ENCODE measurements at places on chromosomes 6 and 20.

GRCh38 chr6:89547281-89547680 lies 91.3 kb downstream of the LYRM2 start:
- DNase-seq: no peak

DNA sequence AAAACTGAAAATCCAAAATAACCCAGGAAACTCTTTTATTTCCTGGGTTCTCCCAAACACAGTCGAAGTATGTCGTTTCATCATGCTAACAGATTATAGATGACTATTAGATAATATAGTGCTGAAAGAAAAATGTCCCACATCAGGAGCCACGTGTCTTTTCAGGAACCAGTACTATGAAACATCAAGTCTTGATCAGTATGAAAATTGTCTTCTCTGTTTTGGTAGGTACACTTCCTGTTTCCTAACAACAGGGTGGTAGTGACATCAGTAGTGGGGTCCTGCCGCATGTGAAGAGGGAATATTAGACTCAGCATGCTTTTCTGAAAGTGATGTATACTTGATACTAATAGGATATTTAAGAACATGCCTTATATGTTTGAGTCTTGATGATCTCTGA lies 136.7 kb downstream of the HIVEP1 start:
- DNase-seq: no peak

DNA sequence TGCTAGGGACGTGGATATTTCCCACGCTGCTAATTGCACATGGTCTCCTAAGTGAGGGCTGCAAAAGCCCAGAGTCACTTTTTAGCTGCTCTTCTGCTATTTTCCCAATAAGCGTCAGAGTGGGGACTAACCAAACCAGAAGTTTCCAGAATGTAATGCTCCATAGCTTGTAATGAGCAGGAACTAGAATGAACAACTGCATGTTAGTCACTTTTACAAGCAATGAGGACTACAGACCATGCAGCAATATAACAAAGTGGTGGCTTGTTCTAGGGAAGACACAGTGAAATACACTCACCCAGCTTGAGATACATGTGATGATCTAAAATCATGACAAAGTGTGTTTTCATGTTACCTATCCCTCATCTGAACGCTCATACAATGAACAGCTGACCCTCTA lies 314.1 kb upstream of the SGK1 start:
- DNase-seq: no peak

- no peak for DNase-seq
Observed at GRCh38 chr6:142683714-142684141, 261.2 kb downstream of the HIVEP2 start.

DNA sequence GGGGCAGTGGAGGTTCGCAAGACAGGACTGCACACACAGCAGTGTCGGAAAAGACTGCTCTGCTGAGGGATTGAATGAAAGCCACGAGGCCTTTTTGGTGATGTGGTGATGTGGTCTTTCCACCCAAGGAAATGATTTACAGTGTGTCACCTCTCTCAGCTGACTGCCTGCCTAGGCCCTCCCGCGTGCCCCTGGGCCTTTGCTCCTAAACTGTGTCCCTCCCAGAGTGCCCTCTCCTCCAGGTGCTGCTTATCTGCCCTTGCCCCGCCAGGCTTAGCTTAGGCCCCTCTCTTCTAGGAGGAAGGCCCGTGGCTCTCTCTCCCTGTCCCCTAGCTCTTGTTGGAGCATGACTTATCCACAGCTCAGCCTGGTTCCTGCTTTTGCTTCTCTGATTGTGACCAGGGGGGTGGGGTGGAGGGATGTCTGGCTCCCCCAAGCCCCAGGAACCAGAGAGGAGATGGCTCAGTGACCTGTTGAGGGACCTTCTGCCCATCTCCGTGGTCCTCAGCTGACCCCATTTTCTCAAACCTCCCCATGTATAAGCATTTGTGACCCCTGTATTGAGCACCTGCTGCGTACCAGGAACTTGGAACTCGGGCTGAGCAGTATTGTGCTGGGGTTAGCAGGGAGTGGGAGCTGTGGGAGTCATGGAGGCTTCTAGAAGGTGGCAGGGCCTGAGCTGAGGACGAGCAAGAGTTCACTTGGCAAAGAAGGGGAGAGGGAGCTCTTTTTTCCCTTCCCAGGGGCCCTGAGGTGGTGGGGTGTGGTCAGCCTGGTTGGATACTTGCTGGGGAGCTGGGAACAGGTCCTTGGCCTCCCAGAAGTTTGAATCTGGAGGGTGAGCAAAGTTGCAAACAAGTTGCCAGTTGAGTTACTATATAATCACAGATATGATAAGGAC lies 2.2 kb downstream of the SRC start:
- no peak for DNase-seq

DNA sequence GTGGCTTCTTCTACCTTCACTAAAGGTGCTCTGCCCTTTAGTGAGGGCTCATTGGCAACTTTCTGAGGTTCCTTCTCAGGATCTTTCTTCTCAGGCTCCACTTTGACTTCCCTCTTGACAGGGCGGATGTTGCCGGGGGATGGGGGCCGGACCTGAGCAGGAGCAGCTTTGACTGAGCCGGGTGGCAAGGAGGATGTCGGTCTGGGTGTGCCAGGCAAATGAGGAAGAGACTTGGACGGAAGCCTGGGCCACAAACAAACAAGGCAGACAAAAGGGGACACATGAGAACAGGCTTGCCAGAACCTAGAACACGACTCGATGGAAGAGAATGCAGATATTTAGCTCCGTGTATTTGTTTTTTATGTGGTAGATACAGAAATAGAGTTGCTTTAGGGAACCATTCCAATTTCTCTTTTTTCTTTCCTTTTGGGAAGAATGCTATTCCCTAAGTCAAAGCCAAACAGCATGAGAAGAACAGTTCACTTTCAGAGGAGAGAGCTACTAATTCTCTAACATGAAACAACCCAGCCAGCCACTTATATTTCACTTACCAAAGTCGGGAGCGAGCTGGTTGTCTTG lies 76.2 kb upstream of the BCLAF1 start:
- DNase-seq: no peak

- DNase-seq: no peak
Observed at GRCh38 chr6:118649918-118650581, 1.3 kb downstream of the CEP85L start.

GRCh38 chr6:136284909-136285308 lies 4.7 kb downstream of the BCLAF1 start:
- DNase-seq: no peak

DNA sequence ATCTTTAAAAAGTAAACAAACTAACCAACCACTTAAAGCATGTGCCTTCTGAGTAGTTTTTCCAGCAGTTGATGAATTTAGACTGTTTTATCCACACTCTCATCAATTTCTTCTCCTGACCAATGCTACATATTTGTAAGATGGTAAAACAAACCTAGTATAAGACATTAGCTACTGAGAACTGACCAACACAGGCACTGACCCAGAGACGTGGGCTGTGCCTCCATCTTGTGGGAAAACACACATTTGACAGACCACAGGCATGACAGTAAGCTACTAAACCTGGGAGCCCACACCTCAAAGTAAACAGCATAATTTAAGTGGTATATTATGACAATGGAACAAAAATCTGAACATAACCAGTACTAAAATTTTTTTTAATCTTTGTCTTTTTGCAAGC lies 121.4 kb upstream of the NRSN1 start:
- DNase-seq: no peak
